ENCODE measurements at places on chromosomes 2 and 18.

GRCh38 chr18:58842978-58843687, 21.5 kb upstream of the ZNF532 start:
- no peak for DNase-seq

- no peak for DNase-seq
These were observed 87.0 kb downstream of the EPB41L3 start for GRCh38 chr18:5456577-5457461.

DNA sequence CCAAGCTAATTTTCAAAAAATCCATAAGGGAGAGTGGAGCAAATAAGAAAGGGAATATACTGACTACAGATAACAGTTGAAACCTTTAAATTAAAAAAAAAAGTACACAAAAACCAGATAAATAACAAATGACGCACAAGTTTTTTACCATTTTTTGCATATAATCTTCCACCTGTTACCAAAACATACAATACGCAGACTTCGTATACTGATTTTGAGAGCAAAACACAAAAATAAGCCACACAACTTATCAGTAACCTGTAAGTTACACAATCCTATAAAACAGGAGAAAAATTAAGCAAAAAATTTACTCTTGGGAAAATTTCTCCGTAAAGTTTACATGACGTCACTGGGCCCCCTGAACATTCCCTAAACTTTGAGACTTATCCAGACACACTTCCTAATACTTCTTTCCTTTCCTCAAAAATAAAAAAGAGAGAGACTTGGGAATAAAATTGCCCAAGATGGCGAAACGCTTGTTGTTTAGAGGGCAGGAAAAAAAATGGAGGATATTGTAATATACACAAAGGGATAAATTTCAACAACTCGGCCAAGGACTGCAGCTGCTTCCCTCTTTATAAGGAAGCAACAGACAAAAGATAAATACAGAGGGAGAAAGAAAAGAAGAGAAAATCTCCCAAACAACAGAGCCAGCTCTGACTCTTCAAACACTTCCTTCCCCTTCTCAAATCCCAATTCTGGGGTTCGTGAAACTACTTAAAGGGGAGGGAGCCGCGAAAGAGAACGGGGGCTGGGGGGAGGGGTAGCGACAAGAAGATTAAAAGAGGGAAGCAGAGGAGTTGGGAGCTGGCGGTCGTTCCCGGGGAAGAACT, 1.6 kb downstream of the BAZ2B start:
- no peak for DNase-seq

- no peak for DNase-seq
These were observed 51.4 kb downstream of the GNAL start for GRCh38 chr18:11740461-11740860.

DNA sequence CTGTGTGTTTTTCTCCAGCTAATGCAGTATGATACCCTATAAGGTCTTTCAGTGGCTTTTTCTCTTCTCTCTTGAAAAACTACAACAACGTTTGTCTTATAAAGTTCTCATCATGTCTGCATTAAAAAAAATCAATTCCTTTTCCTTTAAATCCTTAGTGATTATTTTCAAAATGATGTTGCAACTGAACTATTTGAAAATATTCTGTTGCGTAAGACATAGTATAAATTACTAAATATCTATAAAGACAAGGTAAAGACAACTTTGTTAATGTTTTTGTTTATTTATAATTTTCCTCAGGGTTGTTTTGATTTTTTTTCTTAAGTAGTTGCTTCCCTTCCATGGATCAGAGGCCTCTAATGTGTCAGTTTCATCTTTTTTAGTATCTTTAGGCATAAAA, 21.2 kb downstream of the PARD3B start:
- DNase-seq = no peak

DNA sequence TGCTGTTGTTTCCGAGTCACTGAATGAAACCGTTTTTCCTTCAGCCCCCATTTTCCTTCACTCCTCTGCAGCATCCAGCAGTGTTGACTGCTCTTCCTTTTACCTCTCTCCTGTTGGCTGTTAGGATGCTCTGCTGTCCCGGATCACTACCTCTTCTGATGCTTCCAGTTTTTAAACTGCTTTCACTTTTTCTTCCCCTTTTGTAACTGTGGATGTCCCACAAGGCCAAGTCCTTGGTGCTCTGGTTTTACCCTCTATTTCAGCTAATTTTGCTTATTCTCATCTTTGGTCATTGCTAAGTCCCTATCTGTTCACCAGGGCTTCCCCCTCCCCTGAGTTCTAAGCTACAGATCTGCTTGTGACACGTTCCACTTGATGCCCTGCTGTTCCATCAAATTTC, 39.4 kb upstream of the MAP4K3 start:
- DNase-seq = no peak

- no peak for DNase-seq
These were observed 80.6 kb downstream of the TEX51 start for GRCh38 chr2:126979039-126980003.

Measured in T-helper 1 cell (primary cell).